ENCODE measurements at places on chromosomes 11 and 22. TPM values are rescaled to one million over a fixed set of nuclear protein-coding genes. Genes with fewer than 3 reads are reported as not detected.

DNA sequence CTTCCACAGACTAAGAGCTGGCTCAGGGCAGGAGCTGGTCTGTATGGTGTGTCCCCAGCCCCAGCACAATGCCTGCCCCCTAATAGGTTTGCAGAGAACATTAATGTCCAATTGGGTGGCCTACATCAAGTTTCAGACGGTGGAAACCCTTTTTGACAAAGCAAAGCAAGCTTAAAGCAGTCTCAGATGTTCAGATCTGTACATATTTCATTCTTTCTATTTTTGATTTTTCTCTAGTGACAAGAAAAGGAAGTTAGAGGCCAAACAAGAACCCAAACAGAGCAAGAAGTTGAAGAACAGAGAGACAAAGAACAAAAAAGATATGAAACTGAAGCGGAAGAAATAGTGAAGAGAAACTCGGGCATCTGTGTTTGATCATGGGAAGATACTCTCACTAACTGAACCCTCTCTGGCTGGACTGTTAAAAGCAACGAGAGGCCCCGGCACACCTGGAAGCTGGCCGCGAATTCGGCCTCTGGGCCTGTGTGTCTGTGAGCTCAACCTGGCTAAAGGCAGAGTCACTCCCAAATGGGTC, 40.5 kb downstream of the NAT10 start:
- H3K4me1 ChIP-seq: no peaks in the 10 kb centered on the region
- peaks cover 46% of the 10 kb centered on the region for H3K36me3 ChIP-seq
- DNase-seq: no peak
- H3K4me3 ChIP-seq: no peak overlapping the region
- H3K27ac ChIP-seq: no peak overlapping the region

The ZFP91 gene
- total RNA-seq: 55.2 TPM

- H3K4me3 ChIP-seq: peak overlapping the region; percentile 90
- H3K36me3 ChIP-seq: no peaks in the 10 kb centered on the region
- peak; percentile 71 for DNase-seq
- H3K27me3 ChIP-seq: no peaks in the 10 kb centered on the region
- peak overlapping the region; percentile 83 for H3K27ac ChIP-seq
- H3K4me1 ChIP-seq: peaks cover 30% of the 10 kb centered on the region
Measured at GRCh38 chr22:43152357-43153071, 1.2 kb downstream of the TSPO start.

DNA sequence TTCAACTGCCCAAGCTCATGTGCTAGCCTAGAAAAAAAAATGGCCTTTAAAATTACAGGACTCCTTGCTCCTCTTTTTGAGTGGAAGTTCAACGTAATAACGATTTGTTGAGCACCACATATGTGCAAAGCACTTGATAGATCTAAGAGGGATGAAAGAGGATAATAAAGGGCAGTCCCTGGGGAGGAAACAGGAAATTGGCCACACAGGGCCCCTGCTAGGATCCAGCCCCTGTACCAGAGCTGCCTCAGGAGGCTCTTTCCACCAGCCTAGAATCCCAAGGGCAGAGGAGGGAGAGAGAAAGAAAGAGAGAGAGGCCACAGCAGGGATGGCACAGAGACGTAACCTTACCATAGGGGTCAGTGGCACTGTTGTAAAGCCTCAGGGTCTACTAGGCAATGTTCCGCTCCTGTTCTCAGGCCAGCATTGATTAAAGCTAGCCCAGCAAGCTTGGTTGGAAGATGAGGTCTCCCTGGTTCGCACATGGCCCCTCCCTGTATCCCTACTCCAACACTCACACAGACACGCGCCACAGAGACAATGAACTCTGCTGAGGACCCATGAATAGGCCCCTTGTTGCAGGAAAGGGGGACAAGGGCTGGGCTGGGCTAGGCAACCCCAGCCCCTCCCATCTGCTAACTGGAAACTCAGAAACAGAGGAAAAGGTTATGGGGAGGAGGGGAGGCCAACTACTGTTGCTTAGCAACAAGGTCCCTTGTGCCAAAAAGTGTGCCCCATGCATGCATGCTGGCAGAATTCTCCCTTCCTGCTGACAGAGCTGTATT, at the start of gene TMPRSS5:
TSS of gene TMPRSS5 (minus strand) at position 438 of the 785 bp plus-strand sequence. CDS start at position 354, 84 bp downstream.
- peaks cover 8% of the 10 kb centered on the region for H3K36me3 ChIP-seq
- H3K27me3 ChIP-seq: no peaks in the 10 kb centered on the region
- no peak within 1 kb of the TSS for H3K27ac ChIP-seq
- no peaks in the 10 kb centered on the region for H3K4me1 ChIP-seq
- H3K4me3 ChIP-seq: no peak within 1 kb of the TSS
- DNase-seq: no peak

- H3K4me1 ChIP-seq: no peaks in the 10 kb centered on the region
- DNase-seq: no peak
- no peaks in the 10 kb centered on the region for H3K27me3 ChIP-seq
- H3K27ac ChIP-seq: no peak overlapping the region
Measured at GRCh38 chr22:43053176-43053575, 36.0 kb downstream of the TTLL1 start.

The ROM1 gene
- total RNA-seq: 1.6 TPM

DNA sequence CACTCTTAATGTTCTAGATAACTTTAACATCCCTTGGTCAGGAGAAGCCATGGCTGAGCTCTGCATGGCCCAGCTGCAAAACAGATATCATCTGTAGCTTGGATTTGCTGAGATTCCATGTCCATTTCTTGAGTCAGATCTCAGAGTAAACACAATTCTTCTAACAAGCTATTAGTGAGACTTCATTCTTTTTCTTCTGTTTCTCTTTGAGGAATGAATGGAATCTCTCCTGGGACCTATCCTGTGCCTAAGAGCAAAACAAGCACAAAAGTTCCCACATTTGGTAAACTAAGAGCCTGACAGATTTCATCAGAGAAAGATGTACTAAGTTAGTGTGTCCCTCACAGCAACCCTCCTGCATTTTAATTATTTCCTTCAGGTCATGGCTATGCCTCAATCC, 142.8 kb downstream of the MAML2 start:
- H3K27me3 ChIP-seq: no peaks in the 10 kb centered on the region
- H3K4me3 ChIP-seq: no peak overlapping the region
- DNase-seq: no peak
- H3K27ac ChIP-seq: no peak overlapping the region
- H3K36me3 ChIP-seq: peaks cover 26% of the 10 kb centered on the region

- DNase-seq: no peak
- peaks cover 1% of the 10 kb centered on the region for H3K27me3 ChIP-seq
- no peak overlapping the region for H3K4me3 ChIP-seq
- no peaks in the 10 kb centered on the region for H3K36me3 ChIP-seq
Measured at GRCh38 chr22:27075028-27075678, 417.8 kb downstream of the MIAT start.

- no peak overlapping the region for H3K27ac ChIP-seq
- H3K36me3 ChIP-seq: no peaks in the 10 kb centered on the region
- DNase-seq: no peak
- H3K27me3 ChIP-seq: no peaks in the 10 kb centered on the region
- no peak overlapping the region for H3K4me3 ChIP-seq
Measured at GRCh38 chr11:117303101-117303500, 12.0 kb downstream of the BACE1-AS start.

The JHY gene
- total RNA-seq: 1.7 TPM

The DBX1 gene
- total RNA-seq: not detected

GRCh38 chr11:116857316-116857715, 19.9 kb upstream of the APOA1 start:
- H3K27ac ChIP-seq: no peak overlapping the region
- H3K4me3 ChIP-seq: no peak overlapping the region

DNA sequence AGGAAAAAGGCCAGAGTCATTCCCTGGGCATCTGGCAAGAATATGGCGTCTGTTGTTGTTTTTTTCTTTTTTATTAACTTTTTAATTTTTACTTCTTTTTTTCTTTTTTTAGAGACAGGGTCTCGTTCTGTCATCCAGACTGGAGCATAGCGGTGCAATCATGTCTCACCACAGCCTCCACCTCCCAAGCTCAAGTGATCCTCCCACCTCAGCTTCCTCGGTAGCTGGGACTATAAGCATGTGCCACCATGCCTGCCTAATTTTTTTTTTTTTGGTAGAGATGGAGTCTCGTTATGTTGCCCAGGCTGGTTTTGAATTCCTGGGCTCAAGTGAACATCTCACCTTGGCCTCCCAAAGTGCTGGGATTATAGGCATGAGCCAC, 54.0 kb upstream of the PRDM11 start:
- no peak overlapping the region for H3K4me3 ChIP-seq
- DNase-seq: no peak
- H3K36me3 ChIP-seq: no peaks in the 10 kb centered on the region
- peaks cover 18% of the 10 kb centered on the region for H3K4me1 ChIP-seq

The TTLL1 gene
- total RNA-seq: 9.1 TPM

- H3K27me3 ChIP-seq: peaks cover 30% of the 10 kb centered on the region
- H3K4me1 ChIP-seq: peaks cover 5% of the 10 kb centered on the region
- DNase-seq: no peak
- no peak overlapping the region for H3K4me3 ChIP-seq
Measured at GRCh38 chr22:22181341-22181850, 63.2 kb upstream of the VPREB1 start.

The SLC5A1 gene
- not detected for total RNA-seq

- no peak for DNase-seq
- H3K27me3 ChIP-seq: no peaks in the 10 kb centered on the region
- no peak overlapping the region for H3K27ac ChIP-seq
- H3K36me3 ChIP-seq: peaks cover 7% of the 10 kb centered on the region
- no peak overlapping the region for H3K4me3 ChIP-seq
Measured at GRCh38 chr11:1295591-1295990, 13.8 kb downstream of the TOLLIP start.

The NPTXR gene
- 1.3 TPM for total RNA-seq

GRCh38 chr11:48093795-48094642, 113.7 kb downstream of the PTPRJ start:
- H3K27ac ChIP-seq: no peak overlapping the region
- H3K4me3 ChIP-seq: no peak overlapping the region
- H3K4me1 ChIP-seq: peaks cover 77% of the 10 kb centered on the region
- H3K36me3 ChIP-seq: peaks cover 18% of the 10 kb centered on the region
- H3K27me3 ChIP-seq: no peaks in the 10 kb centered on the region

DNA sequence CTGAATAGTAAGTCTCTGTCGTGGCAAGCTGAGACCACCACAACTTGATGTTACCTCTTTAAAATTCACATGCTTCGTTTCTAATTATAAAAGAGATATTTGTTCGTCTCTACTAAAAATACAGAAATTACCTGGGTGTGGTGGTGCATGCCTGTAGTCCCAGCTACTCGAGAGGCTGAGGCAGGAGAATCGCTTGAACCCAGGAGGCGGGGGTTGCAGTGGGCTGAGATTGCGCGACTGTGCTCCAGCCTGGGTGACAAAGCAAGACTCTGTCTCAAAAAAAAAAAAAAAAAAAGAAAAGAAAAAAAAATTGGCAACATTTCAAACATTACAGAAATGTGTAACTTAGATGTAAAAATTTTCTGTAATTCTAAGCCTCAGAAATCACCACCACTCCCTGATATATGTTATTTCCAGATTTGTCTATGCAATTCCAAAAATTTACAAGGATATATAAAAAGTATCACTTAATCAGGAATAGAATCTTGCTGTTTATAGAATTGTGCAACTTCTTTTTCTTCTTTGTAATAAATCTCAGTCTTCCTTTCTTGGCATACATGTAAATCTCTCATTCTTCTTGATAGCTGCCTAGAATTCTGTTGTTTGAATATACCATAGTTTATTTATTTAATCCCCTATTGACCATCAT, 37.3 kb downstream of the C11orf96 start:
- no peak overlapping the region for H3K27ac ChIP-seq
- H3K4me3 ChIP-seq: no peak overlapping the region
- no peaks in the 10 kb centered on the region for H3K36me3 ChIP-seq

DNA sequence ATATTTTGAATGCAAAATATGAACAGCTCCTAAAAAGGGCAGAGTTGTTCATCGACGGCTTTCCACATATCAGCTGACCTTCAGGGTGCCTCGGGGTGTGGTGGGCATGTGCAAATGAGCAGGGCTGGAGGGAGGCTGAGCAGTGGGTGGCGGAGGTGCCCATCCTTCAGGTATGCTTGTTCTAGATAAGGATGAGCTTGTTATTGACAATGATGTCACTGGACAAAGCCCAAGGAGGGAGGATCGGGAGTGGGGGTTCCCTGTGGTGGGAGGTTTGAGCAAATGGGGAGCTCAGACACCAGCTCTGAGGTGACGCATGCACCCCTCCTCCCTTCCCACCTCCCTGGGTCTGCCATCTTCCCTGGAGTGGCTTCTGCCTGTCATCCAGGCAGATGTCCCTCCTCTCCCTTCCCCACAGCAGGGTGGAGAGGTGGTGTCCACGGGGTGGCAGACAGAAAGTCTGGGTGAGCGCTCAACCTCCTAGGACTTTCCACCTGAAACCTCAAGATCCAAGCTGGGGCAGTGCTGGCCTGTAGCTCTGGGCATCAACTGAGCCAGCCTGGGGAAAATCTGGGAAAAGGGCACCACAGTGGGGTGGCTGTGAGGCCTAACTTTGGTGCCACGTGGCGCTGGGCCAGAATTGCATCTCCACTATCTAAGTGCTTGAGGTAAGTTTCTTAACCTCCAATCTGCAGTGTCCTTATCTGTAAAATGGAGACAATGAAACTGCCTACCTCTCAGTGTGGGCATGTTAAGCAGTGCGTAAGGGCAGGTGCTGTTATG, 106.3 kb upstream of the THY1 start:
- no peak overlapping the region for H3K4me3 ChIP-seq
- no peak for DNase-seq
- H3K27me3 ChIP-seq: peaks cover 9% of the 10 kb centered on the region
- no peaks in the 10 kb centered on the region for H3K36me3 ChIP-seq
- no peaks in the 10 kb centered on the region for H3K4me1 ChIP-seq

The RAC2 gene
- total RNA-seq: 1,005 TPM

DNA sequence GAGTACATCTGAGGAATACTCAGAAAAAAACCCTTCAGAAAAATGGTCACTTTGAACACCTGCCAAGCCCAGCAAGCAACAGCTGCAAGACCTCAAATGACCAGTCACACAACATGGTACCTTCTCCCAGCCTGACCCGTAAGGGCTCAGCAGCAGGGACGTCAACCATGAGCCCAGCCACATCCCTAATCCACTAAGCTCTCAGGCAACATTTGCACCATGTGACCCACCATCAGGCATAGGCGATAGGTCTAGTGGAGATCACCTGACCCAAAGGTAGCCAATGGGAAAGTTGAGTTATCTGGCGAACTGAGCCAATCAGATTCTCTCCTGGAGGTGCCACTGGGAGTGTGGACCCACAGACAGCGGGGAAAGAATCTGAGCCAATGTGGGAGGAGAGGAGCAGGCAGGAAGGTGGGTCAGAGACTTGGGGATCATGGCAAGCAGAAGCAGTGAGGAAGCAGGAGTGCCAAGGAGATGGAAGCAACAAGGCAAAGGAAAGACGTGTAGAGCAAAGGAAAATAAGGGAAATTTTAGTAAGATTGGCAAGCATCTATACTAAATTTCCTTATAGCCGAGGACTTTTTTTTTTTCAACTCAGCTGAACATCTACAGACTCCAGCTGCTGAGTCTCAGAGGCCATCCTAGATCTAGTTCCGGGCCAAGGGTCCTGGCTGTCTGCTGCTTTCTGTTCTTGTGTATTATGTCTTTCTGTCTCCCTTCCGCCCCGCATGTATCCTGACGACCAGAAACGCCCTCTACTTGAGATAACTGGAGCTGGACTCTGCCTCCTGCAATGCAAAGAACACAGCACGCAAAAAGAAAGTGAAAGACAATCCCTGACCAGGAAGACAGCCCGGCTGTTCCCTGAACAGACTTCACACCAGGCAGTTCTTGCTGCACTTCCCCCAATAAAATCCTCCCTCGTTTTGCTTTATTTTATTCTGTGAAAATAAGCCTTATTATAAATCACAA, 11.0 kb upstream of the PLAAT2 start:
- DNase-seq: peak; percentile 54
- H3K4me3 ChIP-seq: peak overlapping the region; percentile 64
- H3K27ac ChIP-seq: peak overlapping the region; percentile 81
- peaks cover 15% of the 10 kb centered on the region for H3K36me3 ChIP-seq

Data from activated CD4-positive, alpha-beta memory T cell treated with anti-CD3 and anti-CD28 coated beads, Interleukin-2, amount 10 ng/mL, durations not matched to agents 7 days and 5 days (primary cell).